Activated T-helper 1 cell treated with anti-CD3 and anti-CD28 coated beads, Interleukin-2, amount 50 U/mL, for 16 hours (primary cell): ENCODE measurements at places on chromosomes 1 and 21.

GRCh38 chr1:181525104-181525721, 41.9 kb downstream of the CACNA1E start:
- DNase-seq, result no peak

- DNase-seq, result no peak
Observed at GRCh38 chr1:78375996-78376395, 114.8 kb upstream of the PTGFR start.

GRCh38 chr1:65083263-65083896, 64.6 kb upstream of the AK4 start:
- no peak for DNase-seq

GRCh38 chr1:48207131-48207530, 15.4 kb upstream of the SLC5A9 start:
- no peak for DNase-seq

GRCh38 chr1:21175324-21175669, 1.4 kb downstream of the EIF4G3 start:
- no peak for DNase-seq

- no peak for DNase-seq
Observed at GRCh38 chr1:89100412-89100811, 25.5 kb downstream of the GBP2 start.

DNA sequence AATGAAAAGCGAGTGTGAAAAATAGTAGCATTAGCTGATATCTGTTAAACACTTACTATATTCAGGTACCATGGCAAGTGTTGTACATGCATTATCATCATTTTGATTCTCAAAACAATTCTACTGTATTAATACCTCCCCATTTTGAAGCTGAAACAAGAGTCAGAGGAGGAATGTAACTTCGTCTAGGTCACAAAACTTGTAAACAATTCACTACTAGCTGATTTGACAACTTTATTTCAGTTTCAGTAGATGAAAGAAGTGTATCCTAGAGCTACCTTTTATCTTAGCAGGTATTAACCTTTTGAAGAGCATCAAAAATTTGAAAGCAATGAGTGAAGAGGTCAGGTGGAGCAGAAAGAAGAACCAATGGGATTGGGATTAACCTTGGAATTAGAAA, 1.6 kb downstream of the CD84 start:
- DNase-seq, result no peak

- DNase-seq, result no peak
Observed at GRCh38 chr1:7022058-7022457, 236.8 kb downstream of the CAMTA1 start.

DNA sequence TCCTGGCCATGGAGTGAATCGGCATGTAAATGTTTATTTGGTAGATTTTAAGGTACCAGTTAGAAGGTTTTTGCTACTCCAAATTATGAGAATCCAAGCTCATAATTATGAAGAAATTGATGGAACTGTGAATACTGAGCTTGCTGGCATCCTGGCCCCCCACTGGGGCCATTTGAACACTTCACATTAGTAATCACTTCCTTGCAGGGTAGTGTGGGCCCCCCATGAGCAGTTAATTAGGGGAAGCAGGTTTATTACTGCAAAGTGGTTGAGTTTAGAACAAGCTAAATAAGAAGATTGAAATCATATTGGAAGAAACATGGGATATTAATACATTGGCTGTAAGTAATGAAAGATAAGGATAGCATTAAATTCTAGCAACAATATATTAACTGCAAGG, 86.7 kb downstream of the S1PR1 start:
- no peak for DNase-seq

GRCh38 chr1:86156566-86157455, at the start of gene COL24A1:
TSS of gene COL24A1 (minus strand) at chr1:86156772. CDS start at chr1:86156396, 376 bp downstream.
- no peak for DNase-seq

- no peak for DNase-seq
Observed at GRCh38 chr21:37659874-37660273, 256.4 kb downstream of the KCNJ6 start.

DNA sequence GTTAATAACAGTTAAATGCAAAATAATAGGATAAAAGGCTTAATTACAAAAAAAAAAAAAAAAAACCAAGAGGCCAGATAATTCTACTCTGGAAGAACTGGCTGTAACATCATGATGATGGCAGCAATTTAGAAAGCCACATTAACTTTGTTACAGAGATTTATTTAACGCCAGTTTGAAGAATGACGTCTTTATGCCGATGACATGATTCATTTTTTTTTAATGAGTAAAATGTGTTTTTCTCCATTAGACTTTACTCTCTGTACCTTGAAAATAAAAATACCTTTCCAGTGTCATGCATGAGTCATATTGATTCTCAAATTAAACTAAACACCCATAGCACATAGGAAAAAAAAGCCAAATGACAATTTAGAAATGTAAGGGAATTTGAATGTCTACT, 226.1 kb downstream of the RGS7 start:
- DNase-seq, result no peak

GRCh38 chr1:219582296-219582695, 30.6 kb downstream of the ZC3H11B start:
- no peak for DNase-seq

DNA sequence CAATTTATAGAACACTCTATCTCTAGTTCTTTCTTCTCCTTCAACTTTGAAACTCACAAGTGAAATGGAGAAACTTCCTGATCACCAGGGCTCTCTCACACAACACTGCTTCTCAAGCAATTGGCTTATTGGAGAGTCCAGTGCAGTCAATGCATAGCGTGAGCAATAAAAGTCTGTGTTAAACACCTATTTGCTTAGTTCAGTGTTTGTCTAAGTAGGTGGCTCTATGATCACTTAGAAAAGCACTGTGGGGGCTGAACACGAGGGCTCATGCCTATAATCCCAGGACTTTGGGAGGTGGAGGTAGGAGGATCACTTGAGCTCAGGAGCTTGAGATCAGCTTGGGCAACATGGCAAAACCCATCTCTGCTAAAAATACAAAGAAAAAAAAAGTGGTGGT, 12.2 kb downstream of the CTSS start:
- DNase-seq, result no peak

- no peak for DNase-seq
Observed at GRCh38 chr1:218965821-218966220, 207.9 kb upstream of the LYPLAL1 start.
